ENCODE measurements at places on chromosomes 5 and 9.

DNA sequence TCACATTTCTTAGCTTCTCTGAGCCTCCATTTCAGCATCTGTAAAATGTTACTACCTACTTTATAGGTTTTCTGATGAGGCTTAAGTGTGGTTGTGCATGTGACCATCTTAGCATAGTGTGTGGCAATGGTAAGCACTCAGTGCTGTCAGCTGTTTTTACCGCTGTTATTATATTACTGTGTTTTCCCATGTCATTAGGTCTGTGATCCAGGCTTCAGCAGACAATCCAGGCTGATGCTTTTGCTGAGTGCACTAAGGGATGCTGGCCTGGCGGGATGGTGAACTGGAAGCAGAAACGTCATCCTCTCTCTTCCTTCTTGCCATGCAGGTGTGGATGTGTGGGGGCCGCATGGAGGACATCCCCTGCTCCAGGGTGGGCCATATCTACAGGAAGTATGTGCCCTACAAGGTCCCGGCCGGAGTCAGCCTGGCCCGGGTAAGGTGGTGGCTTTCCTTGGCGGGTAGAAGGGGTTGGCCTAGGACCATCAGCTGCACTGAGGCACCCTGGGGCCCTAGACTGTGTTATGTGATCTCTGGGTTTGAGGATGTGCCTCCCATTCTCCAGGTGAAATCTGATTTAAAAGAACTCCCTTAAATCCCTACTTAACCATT lies 41.9 kb upstream of the SAP30L start:
- no peak for DNase-seq

DNA sequence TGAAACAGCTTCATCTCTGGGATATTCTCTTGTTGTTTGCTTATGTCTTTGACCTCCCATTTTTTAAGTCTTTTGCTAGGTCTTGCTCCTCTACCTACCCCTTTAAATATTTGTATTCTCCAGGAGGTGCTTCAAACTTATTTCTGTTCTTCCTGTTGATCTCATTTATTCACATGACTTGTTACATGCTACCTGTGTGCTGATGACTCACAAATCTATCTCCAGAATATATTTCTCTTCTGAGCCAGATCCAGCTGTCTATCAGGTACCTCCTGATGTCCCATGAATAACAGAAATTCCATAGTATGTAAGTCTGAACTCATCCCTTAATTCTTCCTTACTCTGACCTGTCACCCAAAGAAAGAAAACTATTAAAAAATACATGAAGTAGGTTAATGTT lies 11.0 kb downstream of the NIPBL start:
- DNase-seq, result no peak

- DNase-seq, result no peak
Observed at GRCh38 chr5:175047048-175047447, 322.7 kb downstream of the MSX2 start.

DNA sequence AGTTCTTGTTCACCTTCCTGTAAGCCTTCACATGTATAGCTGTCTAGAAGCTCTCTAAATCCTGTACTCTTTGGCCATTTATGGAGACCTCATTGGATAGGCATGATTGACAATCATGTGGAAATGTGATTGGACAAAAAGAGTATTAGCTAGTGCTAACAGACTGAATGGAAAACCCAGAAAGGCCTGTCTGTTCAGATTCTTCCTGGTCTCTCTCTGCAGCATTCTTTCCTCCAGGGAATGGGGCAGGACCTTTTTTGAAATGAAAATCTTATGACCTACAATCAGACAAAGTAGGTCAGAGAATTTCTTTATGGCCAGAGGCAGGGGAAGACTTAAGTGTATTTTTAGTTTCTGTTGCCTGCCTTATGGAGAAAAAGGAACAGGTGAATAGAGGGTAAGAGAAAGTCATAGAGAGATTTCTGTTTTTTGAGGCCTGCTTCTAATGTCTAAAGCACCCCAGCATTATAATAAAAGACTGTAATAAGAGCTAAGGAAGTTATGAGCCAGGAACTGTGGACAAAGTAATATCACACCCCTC lies 152.4 kb upstream of the CCDC152 start:
- no peak for DNase-seq

DNA sequence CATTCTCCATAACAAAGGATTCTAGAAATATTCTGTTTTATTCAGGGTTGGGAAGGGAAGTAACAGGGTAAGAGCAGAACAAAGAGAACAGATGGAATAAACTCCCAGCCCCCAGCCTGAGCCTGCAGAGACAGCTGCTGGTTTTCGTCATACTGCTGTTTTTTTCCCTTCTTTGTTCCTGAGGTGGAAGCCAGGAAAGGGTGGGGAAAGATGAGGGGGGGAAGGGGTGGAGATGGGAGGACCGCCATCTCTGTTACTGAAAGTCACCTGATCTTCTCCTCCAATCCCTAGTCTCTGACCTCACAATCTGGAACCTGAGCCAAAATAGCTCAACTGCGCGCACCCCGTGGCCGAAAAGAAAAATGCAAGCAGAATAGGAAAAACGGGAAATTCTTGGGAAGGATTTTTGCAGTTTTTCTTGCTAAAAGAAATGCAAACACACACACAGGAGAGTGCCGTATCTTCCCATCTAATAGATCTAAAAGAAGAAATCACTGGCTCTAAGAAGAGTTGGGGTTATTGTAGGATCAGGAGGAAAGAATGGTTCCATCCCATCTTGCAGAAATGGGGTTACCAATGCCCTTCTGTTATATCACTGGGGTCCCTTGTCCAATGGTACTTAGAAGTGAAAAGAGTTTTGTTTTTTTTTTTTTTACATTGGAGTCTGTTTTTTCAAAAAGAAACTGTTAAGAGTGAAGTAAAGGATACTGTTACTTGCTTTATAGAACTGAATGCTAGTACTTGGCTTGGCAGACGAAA lies 57.9 kb downstream of the DIAPH1 start:
- DNase-seq, result no peak

GRCh38 chr5:111670826-111671492 lies 86.0 kb downstream of the NREP start:
- DNase-seq, result no peak

DNA sequence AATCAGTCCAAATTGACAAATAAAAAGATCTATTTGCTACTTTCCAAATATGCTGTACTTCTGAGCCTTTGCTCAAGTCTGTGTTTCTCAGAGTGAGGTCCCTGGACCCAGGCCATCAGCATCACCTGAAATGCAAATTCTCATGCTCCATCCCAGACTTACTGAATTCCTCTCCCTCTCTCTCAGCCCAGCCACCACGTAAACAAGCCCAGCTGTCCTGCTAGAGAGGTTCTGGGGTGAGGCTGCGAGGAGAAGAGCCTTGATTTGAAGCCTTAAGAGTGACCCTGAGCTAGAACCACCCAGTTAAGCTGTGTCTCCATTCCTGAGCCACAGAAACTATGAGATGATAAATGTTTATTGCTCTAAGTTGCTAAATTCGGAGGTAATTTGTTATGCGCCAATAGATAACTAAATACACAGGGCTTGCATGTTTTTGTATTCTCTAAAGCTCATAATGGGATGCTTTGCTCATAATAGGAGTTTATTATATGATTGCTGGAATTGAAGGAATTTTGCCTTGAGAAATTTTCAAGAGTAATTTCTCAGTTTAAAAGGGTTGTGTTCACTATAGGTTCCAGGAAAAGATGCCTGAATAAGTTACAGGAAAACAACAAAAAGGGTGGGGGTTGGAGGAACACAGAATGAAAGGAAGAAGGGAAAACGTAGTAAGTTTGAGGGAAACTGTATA lies 98.9 kb upstream of the SPATA31D4 start:
- no peak for DNase-seq

DNA sequence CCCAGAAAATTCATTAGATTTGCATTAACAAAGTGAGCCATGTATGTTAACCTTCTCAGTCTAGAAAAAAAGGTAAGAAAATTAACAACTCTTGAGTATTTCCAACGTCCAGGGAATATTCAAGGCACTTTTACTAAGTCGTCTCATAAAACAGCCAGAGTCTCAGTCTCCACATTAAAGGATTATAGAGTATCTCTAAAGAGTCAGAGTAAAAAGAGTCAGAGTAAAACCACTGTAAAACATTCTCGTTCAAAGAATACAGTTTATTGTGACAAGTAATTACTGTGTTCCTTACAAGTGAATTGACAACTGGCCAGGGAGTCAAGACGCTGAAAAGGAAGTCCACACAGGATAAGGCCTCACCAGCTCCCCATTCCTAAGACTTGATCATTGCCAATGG lies 97.2 kb upstream of the ISL1 start:
- DNase-seq, result no peak

- DNase-seq, result no peak
Observed at GRCh38 chr5:144464306-144464705, 293.6 kb downstream of the KCTD16 start.

DNA sequence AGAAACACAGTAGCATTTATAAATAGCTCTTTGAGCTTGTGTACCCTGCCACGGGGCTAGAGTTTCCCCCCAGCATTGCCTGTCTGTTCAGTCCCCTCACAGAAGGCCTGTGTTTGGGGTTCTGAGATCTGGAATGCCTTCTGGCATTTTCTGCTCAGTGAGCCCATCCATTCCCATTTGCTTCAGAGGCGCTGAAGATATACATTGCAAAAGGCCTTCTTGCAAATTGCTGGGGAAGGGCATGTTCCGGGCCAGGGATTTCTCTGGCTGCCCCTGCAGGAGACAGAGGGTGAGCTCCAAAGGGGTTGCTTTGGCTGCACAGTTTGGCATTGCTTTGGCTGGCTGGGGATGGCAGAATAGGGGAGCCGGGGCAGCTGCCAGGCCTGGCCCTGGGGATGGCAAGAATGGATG lies 308.4 kb downstream of the MSX2 start:
- DNase-seq, result no peak

DNA sequence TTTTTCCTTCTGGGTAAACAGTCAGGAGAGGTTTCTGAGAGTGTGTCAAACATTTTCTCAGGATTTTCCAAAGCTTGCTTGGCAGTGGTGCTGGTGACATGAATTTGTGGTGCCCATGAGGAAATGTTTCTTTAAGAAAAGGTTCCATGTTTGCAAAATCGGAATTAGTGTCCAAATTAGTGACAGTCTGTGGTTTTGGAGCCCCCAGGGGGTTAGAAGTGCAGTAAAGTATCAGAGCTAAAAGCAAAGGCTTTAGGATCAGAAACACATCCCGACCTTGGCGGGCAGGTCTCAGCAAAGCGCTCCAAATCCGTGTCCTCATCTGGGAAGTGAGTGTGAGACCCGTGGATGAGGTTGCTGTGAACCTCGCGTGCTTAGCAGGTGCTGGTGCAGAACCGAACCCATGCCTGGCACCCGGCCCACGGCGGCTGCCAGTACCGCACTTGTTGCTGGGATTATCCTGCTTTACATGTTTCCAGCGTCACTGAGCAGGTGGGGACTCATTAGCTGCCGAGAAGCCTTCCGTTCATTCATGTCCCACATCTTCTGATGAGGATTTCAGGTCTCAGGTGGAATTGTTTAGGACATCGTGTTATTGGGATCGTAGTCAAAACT lies 70.8 kb upstream of the COL5A1 start:
- DNase-seq, result no peak

DNA sequence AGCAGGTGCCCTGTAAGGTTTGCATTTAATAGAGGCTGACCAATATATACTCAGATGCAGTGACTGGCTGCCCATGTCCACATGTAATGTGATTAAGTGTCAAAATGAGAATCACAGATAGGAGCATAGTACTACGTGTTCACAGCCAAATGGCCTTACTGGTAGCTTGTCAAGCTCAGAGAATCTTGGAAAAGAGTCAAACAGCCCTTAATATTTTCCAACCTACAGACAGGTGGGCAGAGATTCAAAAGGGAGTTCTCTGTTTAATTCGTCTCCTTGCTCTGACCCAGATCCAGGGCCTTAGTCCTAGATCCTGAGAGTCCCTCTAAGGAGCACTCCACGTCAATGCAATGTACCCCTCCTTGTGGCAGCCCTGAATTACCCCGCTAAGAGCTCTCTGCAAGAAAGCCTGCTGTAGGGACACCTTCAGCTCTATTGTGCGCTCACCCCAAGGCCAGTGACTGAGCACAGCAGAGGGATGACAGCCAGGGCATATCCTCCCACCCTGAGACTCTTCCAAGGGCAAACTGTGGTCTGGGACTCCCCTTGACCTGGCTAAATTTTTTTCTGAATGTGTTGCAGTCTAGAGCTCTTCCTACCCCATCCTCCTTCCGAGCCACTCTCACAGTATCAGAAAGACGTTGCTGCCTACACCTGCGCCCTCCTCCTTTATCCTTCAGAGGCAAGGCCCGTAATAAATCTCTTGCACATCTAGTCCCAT lies 159.2 kb downstream of the SNCAIP start:
- no peak for DNase-seq

- DNase-seq, result no peak
Observed at GRCh38 chr5:57862942-57863341, 380.3 kb upstream of the ACTBL2 start.

GRCh38 chr5:39214912-39215709 lies 4.3 kb downstream of the FYB1 start:
- no peak for DNase-seq

DNA sequence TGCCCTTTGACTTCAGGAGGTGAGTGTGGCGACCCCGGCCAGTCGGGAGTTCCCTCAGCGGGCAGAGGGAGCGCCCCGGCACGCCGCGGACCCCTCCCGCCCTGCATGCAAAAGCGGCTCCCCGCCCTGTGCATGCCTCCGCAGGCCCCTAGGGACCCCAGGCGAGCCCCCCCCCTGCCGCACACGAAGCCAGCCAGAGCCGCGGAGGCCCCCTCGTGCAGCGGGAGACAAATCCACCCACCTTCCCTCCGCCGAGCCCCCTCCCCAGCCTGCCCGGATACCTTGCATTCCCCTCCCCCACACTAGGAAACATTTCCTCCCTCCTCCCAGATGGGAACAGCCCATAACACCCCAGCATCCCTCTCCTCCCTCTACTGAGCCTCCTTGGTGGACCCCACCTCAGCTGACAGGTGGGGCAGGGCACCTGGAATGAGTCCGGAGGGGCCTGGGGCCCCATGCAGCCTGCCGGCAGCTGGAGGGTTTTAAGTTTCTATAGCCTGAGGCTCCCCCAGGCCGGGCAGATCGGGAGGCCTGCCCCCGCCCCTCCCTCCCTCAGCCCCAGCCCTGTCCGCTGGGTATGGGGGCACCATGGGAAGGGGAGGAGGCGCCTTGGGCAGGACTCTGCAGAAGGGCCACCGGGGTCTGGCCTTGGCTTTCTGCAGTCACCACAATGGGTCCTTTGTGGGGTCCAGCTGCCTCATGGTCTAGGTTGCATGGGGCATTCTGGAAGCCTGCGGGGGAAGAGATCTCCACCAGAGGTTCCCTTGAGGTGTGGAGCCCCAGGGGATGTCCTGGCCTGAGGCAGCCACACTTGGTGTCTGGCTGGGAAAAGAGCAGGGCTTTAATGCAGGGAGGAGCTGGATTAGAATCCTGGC lies 601 bp downstream of the ERGIC1 start:
- no peak for DNase-seq

- no peak for DNase-seq
Observed at GRCh38 chr9:114497236-114497635, 8.0 kb downstream of the WHRN start.

GRCh38 chr9:5863092-5863746 lies 27.5 kb upstream of the MLANA start:
- DNase-seq, result no peak
